AG09309 (cell line): ENCODE measurements at places on chromosomes 5 and 9.

DNA sequence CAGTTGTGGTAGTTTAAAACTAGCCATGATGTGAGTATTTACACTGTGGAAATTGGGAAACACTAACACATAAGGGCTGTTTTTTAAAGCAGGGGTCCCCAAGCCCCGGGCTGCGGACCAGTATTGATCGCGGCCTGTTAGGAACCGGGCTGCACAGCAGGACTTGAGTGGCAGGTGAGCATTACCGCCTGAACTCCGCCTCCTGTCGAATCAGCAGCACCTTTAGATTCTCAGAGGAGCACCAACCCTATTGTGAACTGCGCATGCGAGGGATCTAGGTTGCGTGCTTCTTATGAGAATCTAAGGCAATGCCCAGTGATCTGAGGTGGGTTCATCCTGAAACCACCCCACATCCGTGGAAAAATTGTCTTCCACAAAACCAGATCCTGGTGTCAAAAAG is 127.8 kb downstream of the PCSK5 start:
- DNase-seq: no peak

DNA sequence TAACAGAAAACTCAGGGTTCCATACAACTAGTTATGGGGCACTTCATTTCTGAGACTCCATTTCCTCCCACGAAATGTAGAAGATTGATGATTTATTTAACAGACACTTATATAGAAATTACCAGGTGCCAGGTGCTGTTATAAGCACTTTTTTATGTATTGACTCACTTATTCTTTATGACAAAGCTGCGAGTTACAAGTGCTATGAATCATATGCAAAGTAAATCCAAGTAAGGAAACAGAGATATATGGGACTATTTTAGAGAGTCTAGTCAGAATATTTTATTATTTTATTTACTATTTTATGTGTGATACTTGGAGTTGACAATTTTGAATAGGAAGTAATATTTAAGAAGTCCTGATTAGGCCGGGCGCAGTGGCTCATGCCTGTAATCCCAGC is 822.8 kb upstream of the C9orf72 start:
- no peak for DNase-seq

DNA sequence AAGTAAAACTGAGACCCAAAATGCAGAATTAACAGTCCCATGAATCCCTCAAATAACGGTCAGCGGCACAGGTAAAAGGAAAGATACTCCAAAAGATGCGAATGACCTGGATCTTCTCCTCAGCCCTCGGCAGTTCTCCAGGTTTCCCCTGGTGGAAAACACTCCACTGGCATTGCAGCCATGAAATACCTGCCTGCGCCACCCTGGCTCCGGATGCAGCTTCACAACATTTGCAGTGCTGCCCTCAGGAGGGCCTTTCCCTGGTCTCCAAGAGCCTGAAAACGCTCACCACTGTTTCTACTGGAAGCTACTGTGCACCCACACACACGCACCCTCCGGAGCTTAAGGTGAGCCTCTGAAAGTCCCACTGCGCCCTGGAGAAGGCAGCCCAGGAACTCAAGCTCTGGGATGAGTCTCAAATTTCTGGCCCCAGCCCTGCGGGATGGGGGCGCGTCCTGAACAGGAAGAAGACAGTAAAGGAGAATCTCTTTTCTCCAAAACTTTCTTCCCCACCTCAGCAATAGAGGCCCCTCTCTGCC is 612 bp downstream of the UGT3A2 start:
- DNase-seq: no peak

DNA sequence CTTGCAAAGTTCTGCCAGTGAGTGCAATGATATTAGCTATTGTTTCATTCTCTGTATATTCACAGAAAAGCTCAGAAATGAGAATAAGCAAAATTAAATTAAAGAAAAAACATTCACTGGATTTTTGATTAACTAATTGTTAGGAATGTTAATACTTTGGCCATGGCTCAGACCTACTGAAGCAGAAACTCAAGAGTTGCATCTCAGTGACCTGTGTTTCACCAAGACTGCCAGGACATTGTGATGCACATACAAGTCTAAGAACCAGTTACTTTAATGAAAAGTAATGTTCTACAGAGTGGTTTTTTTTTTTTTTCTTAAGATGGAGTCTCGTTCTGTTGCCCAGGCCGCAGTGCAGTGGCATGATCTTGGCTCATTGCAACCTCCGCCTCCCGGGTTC is 464.9 kb upstream of the NMUR2 start:
- no peak for DNase-seq

- no peak for DNase-seq
These were observed 45.1 kb upstream of the CDKN2AIPNL start for GRCh38 chr5:134456825-134457224.

- no peak for DNase-seq
These were observed 18.9 kb upstream of the LRRC14B start for GRCh38 chr5:172421-172820.

DNA sequence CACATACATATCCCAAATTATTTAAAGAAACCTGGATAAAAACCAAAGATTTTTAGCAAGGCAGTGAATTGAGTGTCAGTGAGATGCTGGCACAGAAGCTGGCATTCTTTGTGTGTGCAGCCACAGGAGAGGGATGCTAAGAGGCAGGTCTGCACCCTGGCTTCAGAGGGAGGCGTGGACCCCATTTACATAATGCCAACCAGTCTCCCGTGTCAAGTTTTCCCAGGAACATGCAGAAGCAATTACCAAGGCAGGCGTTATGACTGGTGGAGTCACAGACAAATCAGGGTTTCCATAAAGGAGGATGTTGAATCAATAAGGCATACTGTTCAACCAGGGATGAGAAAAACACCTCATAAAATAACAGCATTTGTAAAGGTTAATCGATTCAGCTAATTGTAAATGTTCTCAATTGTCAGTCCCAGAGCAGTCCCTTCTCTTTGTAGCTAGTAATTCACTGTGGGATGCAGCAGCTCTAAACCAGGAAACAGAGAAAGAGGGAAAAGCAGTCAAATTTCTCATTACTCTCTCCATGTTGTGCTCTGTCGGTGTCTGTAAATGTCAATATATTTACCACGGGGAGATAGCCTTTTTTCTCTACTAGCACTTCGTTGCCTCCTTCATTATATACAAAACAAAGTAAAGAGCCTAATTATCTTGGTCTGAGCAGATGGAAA is 452.4 kb upstream of the GRAMD2B start:
- no peak for DNase-seq

DNA sequence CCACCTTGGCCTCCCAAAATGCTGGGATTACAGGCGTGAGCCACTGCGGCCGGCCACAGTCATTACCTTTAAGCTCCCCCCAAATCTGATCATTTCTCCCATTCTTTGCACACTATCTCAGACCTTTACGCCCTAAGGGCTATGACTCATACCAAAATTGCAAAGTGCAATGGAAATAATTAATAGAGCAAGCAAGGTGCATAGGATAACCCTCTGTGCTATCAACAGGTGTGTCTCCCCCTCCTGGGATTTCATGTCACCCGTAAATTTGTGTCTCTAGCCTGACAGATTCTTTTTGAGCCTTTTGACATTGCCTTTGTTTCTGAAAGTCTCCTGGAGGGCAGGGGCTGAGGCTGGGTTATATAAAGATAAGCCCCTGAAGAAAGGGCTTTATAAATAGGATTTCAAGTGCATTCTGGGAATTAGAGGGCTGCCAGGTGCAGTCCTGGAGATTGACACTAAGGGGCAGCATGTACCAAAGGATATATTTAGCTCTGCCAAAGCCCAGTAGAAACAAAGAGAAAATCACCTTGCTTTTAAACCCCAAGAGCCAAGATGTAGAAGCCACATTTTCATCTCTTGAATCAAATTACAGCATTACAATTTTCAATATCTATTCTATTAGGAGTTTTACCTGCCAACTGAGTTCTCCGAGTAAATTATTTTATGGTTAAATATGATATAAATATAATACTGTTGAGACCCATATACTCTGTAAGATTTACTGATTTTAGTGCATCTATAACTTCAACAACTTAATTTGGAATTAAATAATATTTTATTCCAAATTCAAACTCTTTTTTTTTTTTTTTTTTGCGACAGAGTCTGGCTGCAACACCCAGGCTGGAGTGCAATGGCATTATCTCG is 18.2 kb downstream of the S100Z start:
- peak; percentile 24 for DNase-seq

DNA sequence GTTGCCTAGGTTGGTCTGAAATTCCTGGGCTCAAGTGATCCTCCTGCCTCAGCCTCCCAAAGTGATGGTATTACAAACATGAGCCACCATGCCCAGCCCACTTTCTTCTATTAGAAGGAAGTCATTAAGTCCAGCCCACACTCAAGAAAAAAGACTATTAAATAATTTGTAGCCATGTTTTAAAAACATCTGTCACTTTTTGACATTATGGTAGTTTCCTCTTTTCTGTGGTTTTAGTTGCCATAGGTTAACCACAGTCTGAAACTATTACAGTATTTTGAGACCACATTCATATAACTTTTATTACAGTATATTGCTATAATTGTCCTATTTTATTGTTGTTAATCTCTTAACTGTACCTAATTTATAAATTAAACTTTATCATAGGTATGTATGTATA is 31.9 kb upstream of the C5orf24 start:
- DNase-seq: no peak

GRCh38 chr9:136157477-136158265 is 39.0 kb upstream of the TMEM250 start:
- DNase-seq: no peak

DNA sequence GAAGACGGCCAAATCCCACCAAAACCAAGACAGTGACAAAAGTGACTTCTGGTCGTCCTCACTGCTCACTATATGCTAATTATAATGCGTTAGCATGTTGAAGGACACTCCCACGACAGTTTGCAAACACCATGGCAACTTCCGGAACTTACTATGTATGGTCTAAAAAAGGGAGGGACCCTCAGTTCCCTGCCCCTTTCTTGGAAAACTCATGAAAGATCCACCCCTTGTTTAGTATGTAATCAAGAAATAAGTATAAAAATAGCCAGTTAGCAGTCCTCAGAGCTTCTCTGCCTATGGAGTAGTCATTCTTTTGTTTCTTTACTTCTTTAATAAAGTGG is 9.5 kb downstream of the FCN2 start:
- no peak for DNase-seq

DNA sequence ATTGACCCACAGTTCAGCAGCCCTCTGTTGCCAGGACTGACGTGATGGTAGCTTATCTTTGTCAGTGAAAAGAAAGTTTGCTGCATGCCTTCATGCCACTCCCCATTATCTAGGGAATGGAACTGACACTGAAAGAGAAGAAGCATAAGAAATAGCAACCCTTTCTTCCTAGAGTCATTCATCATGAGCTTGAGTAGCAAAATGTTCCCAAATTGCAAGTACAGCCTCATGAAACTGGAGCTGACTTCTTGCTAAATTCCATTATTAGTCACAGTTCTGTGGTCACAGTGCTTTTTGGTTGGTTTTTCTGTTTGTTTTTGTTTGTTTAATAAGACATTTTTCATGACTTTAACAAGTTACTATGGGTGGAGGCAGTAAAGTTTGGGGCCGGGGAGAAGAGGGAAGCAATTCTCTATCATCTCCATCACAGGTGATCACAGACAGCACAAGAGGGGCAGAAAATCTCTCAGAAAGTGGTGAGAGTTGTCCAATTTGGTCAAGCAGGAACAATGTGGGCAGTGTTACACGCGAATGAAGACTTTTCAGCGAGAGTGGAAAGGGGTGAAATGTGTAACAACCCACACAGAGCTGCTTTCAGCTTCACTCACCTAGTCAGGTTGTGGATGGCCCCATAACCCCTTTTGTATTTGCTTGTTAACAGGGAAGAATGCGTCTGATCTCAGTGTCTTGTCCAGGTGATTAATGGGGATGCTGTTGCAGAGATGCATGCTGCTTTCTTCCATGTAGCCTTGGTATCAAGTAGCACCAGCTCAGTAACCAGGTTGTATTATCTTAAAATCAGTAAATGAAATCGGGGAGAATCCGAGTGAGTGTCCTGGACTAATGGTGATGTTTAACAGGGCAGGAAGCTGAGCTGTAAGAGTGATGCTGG is 440.4 kb downstream of the DMRT2 start:
- no peak for DNase-seq

- no peak for DNase-seq
These were observed 31.9 kb upstream of the C5orf58 start for GRCh38 chr5:170200876-170201275.

DNA sequence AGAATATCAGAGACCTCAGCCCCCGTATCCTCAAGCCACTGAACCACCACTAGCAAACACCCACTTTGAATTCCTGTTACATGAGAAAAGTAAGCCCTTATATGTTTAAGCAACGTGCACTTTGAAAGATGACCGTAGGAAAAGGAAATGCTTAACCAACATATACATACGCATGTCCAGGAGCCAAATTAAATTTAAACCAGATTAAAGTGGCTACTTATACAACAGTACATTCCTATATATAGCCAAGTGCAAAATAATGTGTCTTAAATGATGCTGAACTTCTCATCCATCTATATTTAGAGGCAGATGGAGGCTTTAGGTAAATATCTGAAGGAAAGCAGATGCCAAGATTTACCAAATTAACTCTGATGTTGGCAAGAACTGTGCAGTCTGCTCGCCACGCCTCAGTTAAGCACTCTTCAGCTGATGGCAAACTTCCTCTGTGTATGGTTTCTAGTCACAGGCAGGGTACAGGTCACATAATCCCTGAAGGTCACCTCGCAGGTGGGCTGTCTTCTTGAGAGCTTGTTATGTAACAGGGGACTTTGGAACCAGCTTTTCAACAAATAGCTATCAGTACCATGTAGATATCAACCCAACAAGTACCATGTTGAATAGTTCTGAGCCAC is 8.6 kb downstream of the GCNT4 start:
- DNase-seq: no peak

DNA sequence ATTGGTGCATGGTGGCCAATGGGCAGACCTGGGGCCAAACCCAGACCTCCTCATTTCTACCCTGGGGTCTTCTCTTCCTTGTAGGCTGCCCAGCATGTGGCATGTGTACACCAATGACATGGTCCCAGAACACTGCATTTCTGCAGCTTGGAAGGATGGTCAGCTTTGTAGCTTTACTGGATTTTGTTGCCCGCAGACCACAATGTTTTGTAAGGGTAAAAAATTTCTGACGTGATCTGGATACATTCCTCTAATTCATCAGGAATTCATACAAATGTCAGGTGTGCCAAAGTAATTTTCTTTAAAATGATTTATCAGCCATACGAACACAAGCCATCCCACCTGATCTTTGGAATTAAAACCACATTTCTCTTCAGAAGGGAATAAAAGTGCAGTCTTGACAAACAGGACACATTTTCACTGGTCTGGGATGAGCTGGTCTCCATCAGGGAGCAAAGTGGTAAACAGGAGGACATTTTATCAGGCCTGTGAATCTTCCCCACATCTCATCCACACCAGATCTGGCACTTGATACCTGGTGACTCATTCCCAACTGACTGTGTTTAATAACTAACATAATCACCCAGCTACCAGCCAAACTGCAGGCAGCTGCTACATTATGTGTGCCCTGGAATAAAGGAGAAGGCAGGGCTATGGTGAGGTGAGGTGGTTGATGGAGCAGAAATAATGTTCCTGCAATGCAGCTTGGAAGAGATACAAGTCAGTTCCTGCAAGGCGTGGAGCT is 103.9 kb downstream of the SPOCK1 start:
- DNase-seq: peak; percentile 13

GRCh38 chr9:128685636-128686489 is 3.2 kb upstream of the SET start:
- no peak for DNase-seq

GRCh38 chr9:137082222-137082924 is 4.4 kb upstream of the MAN1B1 start:
- DNase-seq: no peak
